ENCODE measurements at places on chromosomes 2 and 18. TPM values are rescaled to one million over a fixed set of nuclear protein-coding genes. Genes with fewer than 3 reads are reported as not detected.
A peak's percentile ranks its signal among the peaks of the same experiment; 100 is the strongest.

GRCh38 chr18:50097702-50098101 is 97.2 kb downstream of the MYO5B start:
- peak; percentile 40 for DNase-seq

GRCh38 chr2:134667541-134667940 is 51.3 kb downstream of the TMEM163 start:
- DNase-seq = no peak

DNA sequence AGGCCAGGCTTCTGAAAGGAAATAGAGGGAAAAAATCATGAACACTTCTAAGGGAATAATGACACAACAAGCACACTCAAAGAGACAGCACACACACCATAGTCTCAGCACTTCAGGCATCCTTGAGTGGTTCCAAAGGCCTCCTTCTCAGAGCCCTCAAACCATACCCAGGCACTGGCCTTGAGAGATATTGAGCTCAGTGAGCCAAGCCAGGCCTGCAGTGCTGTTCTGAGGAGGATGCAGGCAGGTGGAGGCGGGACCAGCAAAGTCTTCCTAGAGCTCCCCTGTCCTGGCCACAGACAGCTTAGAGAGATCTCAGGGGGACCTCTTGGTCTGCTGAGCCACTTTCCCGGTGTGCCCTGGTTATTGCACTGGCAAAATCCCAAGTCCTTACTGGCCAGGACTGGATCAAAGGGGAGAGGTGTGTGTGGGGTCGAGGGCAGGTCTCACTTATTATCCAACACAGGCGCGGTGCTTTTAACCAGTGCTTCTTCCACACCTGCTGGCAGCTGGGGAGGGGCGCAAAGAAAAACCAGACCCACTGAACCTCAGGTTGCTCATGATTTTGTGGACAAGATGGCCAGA is 86.8 kb upstream of the HAAO start:
- no peak for DNase-seq

DNA sequence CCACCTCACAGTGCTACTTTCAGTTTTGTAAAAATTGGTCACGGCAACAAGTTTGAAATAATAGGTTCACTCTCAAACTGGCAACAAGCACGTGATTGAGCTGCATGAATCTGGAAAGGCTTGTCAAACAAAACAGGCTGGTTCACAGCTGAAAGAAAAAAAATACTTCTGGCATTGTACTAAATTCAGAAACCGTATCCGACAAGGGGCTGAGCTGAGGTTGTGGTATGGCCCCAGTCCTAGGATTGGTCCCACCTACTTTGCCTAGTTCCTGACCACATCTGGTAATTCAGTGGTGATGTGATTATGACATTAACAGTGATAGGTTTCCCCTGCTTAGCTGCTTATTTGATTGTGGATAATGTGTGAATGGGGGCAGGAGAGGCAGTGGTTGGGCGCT is 326.5 kb upstream of the THUMPD2 start:
- peak; percentile 14 for DNase-seq

DNA sequence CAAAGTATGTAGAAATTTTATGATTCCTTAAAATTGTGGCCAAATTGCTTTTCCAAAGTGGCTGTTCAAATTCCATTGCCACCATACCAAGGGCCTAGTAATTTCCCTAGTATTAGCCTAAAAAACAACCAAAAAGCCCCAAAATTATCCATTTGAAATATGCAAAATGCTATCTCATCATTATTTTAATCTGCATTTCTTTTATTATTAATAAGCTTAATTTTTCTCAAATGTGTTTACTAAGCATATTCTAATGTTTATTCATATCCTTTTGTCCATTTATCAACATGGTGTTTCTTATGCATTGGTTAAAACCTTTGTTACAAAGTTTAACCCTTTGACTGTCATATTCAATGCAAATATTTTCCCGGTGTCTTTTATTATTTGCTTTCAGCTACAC is 48.0 kb downstream of the PID1 start:
- no peak for DNase-seq

DNA sequence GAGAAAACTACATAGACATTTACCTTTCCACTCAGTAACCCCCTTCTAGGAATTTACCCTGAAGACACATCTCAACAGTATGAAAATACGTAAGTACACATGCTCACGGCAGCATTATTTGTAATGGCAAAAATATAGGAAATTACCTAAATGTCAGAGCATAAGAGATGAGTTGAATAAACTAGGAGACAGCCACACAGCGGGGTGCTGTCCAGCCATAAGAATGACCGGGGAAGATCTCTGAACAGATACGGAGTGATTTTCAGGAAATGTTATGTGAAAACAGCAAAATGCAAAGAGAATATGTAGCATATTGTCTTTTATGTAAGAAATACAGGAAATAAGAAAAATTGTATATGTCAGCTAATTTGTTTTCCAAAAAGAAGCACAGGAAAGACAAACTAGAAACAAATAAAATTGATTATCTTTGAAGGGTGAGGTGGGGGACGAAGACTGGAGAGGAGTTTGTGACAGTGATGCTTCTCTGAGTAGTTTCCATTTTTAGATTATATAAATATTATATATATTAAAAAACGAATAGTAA is 195.4 kb downstream of the HAUS1 start:
- DNase-seq = no peak

Gene BOLL
- total RNA-seq = not detected

Gene VIL1
- 0.43 TPM for total RNA-seq

Gene SERPINB12
- not detected for total RNA-seq

DNA sequence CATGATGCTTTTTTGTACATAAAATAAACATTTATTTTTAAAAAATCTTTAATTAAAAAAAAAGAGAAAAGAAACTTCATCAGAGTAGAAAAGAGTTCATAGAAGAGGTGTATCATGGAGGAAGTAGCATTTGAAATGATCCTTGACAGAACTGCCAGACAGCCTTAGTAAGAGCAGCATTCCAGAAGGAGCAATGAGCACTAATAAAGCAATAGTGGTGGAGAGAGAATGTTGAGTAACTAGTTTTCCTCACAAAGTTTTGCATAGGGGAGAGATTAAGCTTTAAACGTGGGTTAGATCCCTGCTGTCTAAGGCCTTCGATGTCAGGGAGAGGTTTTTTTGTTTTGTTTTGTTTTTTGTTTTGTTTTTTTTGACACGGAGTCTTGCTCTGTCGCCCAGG is 29.8 kb upstream of the METTL21A start:
- DNase-seq = no peak

- no peak for DNase-seq
Observed at GRCh38 chr2:138444411-138444810, 57.2 kb upstream of the SPOPL start.

DNA sequence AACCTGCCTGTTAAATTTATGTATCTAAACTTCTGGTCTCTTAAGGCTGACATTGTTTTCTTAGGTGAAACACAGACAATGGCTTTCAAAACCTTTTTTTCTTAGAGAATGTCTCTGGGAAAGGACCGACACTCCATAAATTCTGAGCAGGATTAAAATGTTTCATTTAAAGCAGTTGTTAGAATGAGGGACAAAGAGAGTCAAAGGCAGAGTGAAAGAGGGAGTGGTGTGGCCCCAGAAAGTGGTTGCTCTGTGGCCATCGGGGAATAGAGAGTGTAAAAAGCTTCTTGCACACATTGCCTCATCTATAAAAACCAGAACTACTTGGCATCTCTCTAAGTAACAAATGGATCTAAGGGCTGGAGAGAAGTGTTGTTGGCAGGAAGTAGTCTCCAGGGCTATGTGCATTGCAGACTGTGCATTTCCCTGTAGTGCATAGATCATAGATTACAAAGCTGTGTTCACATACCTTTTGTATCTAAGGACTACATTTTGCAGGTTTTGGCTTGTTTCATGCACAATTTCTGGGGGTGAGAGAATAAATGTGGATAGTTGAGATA is 3.6 kb downstream of the RPRM start:
- no peak for DNase-seq

Gene SLC5A7
- total RNA-seq = not detected

Gene TNFRSF11A
- 0.45 TPM for total RNA-seq

Gene PROM2
- total RNA-seq = 62.2 TPM

GRCh38 chr2:18630941-18631340 is 41.6 kb upstream of the NT5C1B start:
- DNase-seq = no peak

Gene C1GALT1C1L
- total RNA-seq = not detected

Gene FRZB
- 85.3 TPM for total RNA-seq

Gene PASK
- total RNA-seq = 10.5 TPM

DNA sequence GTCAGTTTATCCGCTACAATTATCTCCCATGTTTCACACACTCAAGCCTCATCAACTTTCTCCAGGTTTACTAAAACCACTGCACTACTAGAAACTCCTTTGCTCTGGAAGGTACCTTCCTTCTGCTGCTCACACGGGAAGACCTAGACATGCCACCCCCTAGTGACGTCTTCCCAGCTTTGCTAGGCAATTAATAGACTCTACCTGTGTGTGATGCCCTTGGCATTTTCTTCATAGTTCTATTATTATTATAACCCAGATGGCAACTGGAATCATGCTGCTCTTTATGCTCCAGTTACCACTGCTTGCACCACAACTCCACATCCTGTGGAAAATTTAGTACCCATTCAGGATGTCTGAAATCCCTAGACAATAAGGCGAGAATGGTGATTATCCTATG is 42.4 kb downstream of the CACNB4 start:
- no peak for DNase-seq

- no peak for DNase-seq
Observed at GRCh38 chr2:196546151-196546919, 93.2 kb upstream of the CCDC150 start.

Gene DYNAP
- total RNA-seq = not detected

GRCh38 chr2:125313806-125314205 is 1288.7 kb downstream of the CNTNAP5 start:
- DNase-seq = no peak

Gene MROH2A
- total RNA-seq = not detected

- DNase-seq = no peak
Observed at GRCh38 chr2:86062043-86062442, 43.6 kb downstream of the POLR1A start.

- DNase-seq = no peak
Observed at GRCh38 chr2:75621228-75621627, 25.4 kb upstream of the MRPL19 start.

- DNase-seq = peak; percentile 4
Observed at GRCh38 chr18:65737471-65737955, 13.3 kb upstream of the CDH7 start.

DNA sequence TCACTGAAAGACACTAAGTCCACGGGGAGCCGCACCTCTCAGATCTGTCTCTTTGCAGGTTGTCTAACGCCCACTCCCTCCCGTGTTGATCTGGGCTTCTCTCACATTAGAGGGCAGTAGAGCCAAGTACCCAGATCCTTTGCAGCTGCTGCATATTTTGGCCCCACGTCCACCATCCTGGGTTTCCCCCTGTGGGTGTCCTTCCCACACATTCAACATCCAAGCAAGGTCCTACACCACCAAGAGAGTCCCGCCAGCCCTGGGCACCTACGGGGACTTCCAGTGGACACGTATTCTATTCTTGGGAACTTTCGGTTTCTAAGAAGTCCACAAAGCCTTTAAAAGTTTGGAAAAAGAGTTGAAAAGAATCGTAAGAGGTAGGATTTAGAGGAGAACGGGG is 116.6 kb downstream of the ATL2 start:
- no peak for DNase-seq

GRCh38 chr18:44840058-44840790 is 159.5 kb downstream of the SETBP1 start:
- DNase-seq = peak; percentile 60

Gene DSC2
- 11.2 TPM for total RNA-seq

GRCh38 chr2:144431998-144432397 is 87.9 kb downstream of the ZEB2 start:
- DNase-seq = no peak

Gene ELAC1
- 11.9 TPM for total RNA-seq

DNA sequence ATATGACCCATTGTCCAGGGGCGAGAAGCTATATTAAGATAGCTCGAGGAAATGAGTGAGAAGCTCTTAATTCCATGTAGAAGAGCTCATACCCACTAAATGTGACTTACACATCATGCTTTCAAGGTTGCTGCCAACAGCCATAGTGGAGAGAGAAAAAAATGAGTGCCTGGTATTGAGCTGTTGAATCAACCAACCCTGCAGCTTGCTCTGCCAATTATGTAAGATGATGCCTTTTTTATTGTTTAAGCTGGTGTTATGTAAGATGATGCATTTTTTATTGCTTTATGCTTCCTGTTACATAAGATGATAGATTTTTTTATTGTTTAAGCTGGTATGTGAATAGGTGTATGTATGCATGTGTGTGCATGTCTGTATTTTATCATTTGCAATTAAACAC is 228.2 kb downstream of the CCDC178 start:
- no peak for DNase-seq

Gene ABI2
- 151 TPM for total RNA-seq

Gene SIX3
- total RNA-seq = not detected

Gene ABCG5
- total RNA-seq = not detected

Gene CDH19
- 52.5 TPM for total RNA-seq

Gene MOGAT1
- 1.8 TPM for total RNA-seq

DNA sequence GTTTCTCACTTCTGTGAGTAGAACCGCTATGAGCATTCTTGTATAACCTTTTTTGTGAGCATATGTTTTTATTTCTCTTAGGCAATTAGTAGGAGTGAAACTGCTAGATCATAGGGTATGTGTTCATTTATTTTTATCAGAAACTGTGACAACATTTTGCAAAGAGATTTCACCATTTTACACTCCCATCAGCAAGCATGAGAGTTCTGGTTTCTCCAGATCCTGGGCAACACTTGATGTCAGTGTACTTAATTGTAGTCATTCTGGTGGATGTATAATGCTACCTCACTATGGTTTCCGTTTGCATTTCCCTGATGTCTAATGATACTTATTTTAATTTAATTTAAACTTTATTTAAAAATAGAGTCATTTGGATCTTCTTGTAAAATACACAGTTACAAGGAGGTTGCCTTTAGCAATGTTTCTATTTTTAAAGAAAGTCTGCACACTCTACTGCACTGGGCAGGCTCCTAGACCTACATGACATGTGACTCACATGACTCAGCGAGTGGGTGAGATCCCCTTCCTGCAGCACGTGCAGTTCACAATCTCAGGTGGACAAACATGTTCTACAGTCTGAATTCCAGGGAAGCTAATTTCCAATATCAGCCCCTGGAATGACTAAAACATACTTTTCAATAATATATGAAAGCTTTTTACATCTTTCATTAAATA is 127.0 kb upstream of the BCL2L11 start:
- DNase-seq = peak; percentile 51

Gene APCDD1
- 11.0 TPM for total RNA-seq

- no peak for DNase-seq
Observed at GRCh38 chr2:226126104-226126503, 673.5 kb downstream of the IRS1 start.

DNA sequence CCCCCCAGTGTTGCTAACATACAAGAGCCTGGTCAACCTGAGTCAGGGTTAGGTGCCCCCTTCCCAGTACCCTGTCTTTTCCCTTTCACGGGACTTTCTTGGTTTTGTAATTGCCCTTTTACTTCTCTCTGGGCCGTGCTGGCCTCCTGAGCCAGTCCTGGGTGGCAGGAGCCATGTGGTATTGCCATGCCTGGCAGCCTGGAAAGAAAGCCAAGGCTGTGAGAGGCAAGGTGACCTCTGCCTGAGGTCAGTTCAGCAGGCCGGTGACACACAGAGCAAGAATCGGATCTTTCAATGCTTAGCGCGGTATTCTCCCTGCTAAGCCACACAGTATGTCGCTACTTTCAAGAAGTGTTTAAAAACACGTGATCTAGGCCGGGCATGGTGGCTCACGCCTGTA is 52.3 kb downstream of the C18orf63 start:
- no peak for DNase-seq
